Inflammatory macrophage treated with lipopolysaccharide for 4 hours (primary cell): ENCODE measurements at places on chromosomes 4 and X.

GRCh38 chrX:63889001-63889400, 104.0 kb upstream of the ARHGEF9 start:
- DNase-seq = no peak

- no peak for DNase-seq
Observed at GRCh38 chr4:98994474-98995182, 893 bp upstream of the METAP1 start.

GRCh38 chrX:56783450-56783831, 54.4 kb downstream of the NBDY start:
- no peak for DNase-seq

DNA sequence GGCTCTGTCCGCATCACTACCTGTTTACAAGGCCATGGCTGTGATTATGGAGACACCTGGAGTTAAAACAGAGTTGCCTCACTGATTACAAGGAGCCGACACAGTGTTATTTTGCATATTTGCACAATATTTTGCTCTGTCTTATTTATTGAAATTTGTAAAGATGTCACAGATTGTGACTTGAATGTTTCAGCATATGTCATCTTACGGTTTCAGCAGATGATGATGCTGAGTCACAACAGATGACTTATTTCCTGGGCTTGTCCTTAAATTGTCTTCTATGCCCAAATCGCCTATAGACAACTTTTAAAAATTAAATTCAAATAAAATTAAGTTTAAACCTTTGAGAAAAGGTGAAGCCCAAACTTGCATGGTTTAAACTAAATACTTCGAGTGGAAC, 87.1 kb upstream of the INPP4B start:
- DNase-seq = no peak

DNA sequence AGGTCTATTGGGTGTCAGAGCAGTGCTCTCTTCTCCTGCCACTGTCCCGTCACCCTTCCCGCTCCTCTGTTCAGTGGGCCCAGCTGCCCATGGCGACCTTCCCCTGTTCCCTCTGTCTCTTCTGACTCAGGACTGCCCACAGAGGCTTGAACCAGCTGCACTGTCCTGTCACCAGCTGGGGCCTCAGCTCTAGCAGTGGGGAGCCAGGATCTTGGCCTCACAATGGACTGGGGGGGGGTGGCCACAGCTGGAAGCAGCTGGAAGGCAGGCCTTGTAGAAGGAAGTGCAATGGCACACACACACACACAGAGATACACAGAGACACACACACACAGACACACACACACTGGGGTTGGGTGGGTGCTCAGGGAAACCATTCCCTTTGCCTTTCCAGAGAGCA, 114.0 kb upstream of the PJA1 start:
- no peak for DNase-seq

- DNase-seq = no peak
Observed at GRCh38 chrX:132592880-132593279, 104.0 kb upstream of the MBNL3 start.
